Gastroesophageal sphincter (tissue), 4 donors: ENCODE measurements at places on chromosomes 6 and 20. TPM values are rescaled to one million over a fixed set of nuclear protein-coding genes. Genes with fewer than 3 reads are reported as not detected.
A peak's percentile ranks its signal among the peaks of the same experiment; 100 is the strongest.

ADAT2 gene
- 3.7 TPM for total RNA-seq

HLA-DQA2 gene
- total RNA-seq, result not detected

SYNE1 gene
- total RNA-seq, result 268 TPM

CRYBG1 gene
- total RNA-seq, result 3.3 TPM

PACRG gene
- 1.0 TPM for total RNA-seq

TXLNB gene
- 1.2 TPM for total RNA-seq

PHF1 gene
- total RNA-seq, result 73.0 TPM

RIPPLY2 gene
- 2.3 TPM for total RNA-seq

TMEM200A gene
- 1.1 TPM for total RNA-seq

LGSN gene
- total RNA-seq, result not detected

METTL24 gene
- 21.1 TPM for total RNA-seq

KIF6 gene
- total RNA-seq, result 0.47 TPM

ENPP1 gene
- 14.2 TPM for total RNA-seq

GRCh38 chr6:30645989-30646388, 944 bp upstream of the C6orf136 start:
- ATAC-seq, result no peak

DNA sequence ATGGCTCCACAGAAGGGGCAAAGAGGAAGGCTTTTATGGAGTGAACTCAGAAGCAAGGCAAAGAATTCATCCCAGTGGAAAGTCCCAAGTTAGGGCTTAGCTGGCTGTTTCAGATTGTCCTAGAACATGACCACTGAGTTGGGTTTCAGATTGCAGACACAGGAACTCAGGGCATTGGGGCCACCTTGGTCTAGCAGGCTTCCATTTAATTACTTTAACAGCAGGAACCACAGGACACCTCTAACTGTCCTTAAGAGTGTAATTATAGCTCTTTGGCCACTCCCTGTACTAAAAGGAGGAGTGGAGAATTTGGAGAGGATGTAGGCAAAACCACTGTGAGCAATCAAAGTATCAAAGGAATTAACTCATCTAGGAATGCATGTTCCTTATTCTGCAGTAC, 150.6 kb upstream of the AGPAT4 start:
- ATAC-seq, result no peak

- ATAC-seq, result no peak
Observed at GRCh38 chr6:47490676-47491075, 13.1 kb downstream of the CD2AP start.

DNA sequence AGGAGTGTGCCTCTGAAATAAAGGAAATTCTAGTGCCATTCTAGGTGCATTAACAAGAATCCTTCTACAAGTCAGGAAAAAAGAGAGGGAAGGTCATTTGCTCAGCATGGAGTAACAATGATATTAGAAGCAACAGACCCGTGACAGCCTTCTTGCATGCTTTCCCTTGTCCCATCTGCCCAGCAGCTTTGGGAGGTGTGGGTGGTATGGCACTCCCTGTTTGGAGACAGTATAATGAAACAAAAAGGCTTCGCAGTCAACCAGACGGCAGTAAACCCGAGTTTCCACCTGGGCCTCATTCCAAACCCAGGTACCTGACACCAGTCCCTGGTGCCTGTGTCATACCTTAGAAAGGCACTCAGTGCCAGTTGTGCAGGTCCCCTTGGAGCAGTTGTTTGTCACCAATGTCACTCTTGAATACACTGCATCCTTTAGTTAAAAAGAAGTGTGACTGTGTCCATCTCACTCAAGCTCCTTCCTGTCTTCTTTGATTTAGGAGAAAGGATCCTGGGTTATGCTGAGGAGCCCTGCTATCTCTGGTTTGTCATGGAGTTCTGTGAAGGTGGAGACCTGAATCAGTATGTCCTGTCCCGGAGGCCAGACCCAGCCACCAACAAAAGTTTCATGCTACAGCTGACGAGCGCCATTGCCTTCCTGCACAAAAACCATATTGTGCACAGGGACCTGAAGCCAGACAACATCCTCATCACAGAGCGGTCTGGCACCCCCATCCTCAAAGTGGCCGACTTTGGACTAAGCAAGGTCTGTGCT, 14.7 kb downstream of the STK35 start:
- ATAC-seq, result no peak

- peak; percentile 34 for ATAC-seq
Observed at GRCh38 chr20:63978319-63979228, 868 bp downstream of the SAMD10 start.

DNA sequence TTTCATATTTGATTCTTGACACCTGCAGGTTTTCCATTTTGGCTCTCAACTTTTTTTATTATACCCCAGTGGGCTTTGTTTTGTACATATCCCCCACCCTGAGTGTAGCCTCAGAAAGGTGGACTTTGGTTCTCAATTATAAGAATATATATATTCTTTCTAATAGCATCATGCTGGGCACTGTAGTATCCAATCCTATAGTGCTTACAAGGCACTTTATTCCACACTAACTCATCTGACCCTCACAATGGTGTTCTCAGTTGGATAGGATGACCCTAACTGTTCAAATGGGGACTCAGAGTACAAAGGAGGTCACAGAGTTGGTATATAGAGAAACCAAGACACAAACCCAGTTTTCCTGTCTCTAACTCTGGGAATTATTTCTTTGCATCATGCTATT, 48.9 kb upstream of the SNAP25 start:
- no peak for ATAC-seq

- ATAC-seq, result no peak
Observed at GRCh38 chr20:11205769-11206362, 532.1 kb upstream of the JAG1 start.

GRCh38 chr6:10404799-10405512, 9.9 kb downstream of the TFAP2A start:
- no peak for ATAC-seq

DNA sequence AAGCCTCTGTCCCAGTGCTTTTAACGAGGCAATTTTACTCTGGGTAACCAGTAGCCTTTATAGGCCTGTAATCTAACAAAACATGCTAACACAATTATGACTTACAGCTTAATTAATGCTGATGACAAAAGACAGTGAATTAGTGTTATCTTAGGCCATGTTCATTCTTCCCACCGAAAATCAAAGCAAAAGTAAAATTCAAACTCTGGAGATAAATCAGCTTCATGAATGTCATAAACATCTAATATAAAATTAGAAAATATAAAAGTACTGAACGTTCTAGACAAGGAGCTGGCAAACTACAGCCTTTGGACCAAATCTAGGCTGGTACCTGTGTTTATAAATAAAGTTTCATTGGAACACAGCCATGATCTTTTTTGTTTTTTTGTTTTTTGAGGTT, 18.6 kb upstream of the COL21A1 start:
- ATAC-seq, result no peak

DNA sequence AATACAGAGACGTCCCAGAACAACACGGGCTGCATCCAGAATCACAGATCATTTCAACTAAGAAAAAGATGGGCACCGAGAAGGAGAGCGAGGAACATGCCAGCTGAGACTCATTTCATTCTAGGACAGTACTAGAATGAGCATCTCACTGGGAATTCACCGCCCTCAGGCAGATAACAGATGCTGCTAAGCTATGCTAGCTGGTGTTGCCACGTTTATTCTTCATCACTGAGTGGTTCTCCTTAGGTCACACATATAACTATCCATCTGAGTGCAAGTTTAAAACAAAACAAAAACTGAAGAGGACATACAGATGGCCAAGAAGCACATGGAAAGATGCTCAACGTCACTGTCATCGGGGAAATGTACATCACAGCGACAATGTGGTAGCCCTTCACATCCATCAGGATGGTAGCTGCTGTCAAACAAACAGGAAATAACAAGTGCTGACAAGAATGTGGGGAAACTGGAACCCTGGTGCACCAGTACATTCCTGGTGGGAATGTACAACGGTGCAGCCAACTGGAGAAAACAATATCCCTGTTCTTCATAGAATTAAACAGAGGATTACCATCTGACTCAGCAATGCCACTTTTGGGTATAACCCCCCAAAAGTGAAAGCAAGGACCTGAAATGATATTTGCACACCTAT, 97.6 kb downstream of the SLC22A23 start:
- no peak for ATAC-seq

GRCh38 chr6:168188369-168189199, 109.6 kb upstream of the FRMD1 start:
- no peak for ATAC-seq

- no peak for ATAC-seq
Observed at GRCh38 chr6:30719356-30719755, 796 bp upstream of the TUBB start.

GRCh38 chr6:125444006-125444923, 142.5 kb upstream of the HDDC2 start:
- peak; percentile 46 for ATAC-seq

- no peak for ATAC-seq
Observed at GRCh38 chr20:36473164-36473563, 68.2 kb upstream of the MYL9 start.

GRCh38 chr6:137715589-137716045, 151.4 kb upstream of the TNFAIP3 start:
- peak; percentile 31 for ATAC-seq

GRCh38 chr6:4351520-4352321, 216.3 kb upstream of the ECI2 start:
- peak; percentile 81 for ATAC-seq

GRCh38 chr20:59936409-59936808, 3.0 kb upstream of the SYCP2 start:
- no peak for ATAC-seq

GRCh38 chr6:149846321-149846720, 17.8 kb downstream of the LRP11 start:
- ATAC-seq, result no peak

- no peak for ATAC-seq
Observed at GRCh38 chr6:144220031-144220790, 64.9 kb upstream of the UTRN start.

- ATAC-seq, result no peak
Observed at GRCh38 chr6:154122195-154122925, 83.3 kb downstream of the OPRM1 start.

DNA sequence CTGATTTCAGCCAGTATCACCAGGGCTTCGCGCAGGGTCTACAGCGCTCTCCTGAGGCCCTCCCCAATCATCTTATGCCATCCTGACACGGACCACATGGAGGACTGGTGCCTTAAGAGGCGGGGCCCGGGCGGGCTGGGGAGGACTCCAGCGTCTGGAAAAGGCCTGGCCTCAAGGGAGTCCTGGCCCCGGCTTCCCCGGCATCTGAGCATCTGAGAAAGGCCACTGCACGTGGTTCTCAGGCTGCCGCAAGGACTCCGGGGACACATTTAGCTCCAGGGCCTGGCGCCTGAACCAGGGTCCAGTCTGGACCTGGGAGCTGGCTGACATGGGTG, 21.4 kb downstream of the BHLHE23 start:
- ATAC-seq, result no peak

GRCh38 chr6:82741996-82742385, 323.6 kb downstream of the UBE3D start:
- no peak for ATAC-seq

DNA sequence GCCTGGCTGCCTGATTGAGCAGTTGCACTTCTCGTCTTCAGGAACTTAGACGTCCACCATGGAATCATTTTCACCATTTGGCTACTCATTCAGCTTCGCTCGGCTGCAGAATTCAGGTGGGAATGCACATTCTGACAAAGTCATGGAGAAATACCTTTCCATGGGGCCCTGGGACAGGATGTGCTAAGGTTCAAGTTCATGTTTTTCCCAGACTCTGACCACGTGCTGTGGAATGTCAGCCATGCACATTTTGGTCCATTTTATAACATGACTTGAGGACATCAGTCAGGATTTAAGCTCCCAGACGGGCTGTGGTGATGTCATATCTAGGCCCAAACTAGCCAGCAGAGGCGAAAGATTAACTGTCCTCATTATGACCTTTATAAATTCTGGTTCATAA, 205.3 kb downstream of the TBXT start:
- ATAC-seq, result no peak

GRCh38 chr6:73394577-73395354, at the start of gene DDX43:
Gene DDX43 (plus strand): TSS chr6:73394828. CDS start chr6:73394906, 78 bp downstream.
- peak; percentile 87 for ATAC-seq

DNA sequence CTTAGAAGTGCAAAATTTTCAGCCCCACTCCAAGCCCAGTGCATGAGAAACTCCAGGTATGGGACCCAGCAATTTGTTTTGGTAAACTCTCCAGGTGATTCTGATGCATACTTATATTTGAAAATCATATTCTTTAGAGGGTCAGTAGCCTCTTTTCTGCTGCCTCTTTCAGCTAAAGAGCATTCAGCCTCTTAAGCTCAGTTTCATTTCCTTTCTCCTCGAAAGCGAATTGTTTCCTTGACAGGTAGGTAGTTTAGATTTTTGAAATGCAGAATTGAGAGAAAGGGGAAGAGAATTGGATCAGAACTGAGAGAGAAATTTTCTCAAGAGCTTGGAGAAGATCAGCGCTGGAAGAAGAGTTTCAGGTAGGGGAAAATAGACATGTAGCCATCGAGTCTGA, 995.8 kb upstream of the FLRT3 start:
- no peak for ATAC-seq

- ATAC-seq, result no peak
Observed at GRCh38 chr20:25453035-25453810, 45.8 kb downstream of the GINS1 start.
